ENCODE measurements at places on chromosomes 1 and 21.

DNA sequence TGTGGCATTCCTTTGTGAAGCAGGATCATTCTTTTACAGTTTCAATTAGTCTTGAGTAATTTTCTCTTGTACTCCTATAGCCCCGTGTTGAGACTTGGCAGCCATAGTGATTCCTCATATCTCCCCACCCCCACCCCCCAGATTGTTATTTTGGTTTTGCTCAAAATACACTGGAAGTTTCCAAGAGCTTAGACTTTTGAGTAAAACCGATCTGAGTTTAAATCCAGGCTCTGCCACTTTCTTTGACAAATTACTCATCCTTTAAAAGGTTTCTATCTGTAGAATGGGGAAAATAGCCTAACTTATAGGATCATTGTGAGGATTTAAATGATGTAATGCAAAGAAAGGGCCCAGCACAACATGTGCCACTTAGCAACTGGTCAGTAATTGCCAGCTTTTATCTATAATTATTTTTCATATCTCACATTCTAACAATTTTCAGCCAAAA lies 53.1 kb upstream of the RC3H1 start:
- DNase-seq: no peak

GRCh38 chr1:237500566-237500965 lies 390.2 kb downstream of the ZP4 start:
- DNase-seq: no peak

DNA sequence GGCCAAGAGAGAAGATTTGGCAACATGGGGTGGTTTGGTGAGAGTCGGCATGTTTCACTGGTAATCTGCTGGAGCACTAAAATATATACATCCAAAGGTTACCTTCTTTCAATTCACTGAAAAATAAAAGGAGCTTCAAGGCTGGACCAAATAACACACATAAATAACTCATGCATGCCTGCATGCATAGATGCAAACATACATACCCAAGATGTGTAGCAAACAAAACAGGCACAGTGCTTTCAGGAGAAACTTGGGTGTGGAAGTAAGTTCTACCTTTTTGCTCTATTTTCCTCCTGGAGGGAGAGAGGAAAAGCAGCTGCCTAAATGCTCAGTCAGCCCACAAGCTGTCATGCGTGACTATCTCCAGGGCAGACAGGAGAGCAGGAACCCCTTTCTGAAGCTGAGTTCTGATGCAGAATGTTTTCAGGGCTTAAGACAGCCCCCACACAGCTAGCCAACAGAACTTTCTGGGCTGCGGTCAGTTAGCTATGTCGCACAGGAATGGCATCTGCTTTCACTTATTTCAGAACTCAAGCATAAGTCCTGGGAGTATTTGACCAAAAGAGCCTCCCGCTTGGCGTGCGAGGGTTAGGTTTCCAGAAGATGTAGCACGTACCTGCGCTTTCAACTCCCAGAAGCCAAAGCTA lies 166.2 kb downstream of the TOMM20 start:
- no peak for DNase-seq

DNA sequence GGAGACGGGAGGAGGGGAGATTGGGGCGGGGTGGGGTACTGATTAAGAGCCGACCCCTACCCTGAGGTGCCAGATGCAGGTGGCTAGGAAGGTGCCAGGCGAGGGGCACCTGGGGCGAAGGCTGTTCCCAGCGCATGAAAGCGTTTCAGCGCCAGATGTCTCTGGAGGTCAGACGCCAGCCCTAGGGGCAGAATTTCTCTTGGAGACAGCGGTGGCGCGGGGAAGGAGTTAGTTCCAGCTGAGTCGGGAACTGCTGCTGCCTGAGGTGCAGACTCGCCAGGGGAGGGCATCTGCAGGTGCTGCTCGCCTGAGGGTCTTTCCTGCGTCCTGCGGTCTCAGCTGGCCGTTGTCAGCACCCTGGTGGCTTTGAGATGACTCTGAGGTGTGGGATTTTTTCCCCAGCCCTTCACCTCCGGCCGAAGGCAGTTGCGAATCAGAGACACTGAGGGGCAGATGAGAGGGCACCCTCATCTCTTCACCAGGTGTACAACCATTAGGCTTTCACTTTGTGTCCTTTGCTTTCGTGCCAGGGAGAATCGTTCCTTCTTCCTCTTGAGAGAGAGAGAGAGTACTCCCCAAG lies 539 bp downstream of the CGN start:
- no peak for DNase-seq

DNA sequence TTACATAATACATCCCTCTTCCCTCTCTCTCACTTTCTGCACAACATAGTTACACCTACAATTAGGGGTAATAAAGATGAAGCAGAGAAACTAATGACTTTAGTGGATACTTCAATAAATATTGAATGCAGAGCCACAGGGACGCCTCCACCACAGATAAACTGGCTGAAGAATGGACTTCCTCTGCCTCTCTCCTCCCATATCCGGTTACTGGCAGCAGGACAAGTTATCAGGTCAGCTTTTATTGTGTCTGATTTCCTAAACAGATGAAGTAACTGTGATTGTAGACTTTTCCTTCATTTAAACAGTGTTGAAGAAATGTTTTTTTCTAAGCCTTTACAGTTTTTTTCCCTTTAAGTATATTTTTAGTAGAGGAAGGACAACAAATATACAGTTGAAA lies 281.6 kb downstream of the TPR start:
- DNase-seq: no peak

DNA sequence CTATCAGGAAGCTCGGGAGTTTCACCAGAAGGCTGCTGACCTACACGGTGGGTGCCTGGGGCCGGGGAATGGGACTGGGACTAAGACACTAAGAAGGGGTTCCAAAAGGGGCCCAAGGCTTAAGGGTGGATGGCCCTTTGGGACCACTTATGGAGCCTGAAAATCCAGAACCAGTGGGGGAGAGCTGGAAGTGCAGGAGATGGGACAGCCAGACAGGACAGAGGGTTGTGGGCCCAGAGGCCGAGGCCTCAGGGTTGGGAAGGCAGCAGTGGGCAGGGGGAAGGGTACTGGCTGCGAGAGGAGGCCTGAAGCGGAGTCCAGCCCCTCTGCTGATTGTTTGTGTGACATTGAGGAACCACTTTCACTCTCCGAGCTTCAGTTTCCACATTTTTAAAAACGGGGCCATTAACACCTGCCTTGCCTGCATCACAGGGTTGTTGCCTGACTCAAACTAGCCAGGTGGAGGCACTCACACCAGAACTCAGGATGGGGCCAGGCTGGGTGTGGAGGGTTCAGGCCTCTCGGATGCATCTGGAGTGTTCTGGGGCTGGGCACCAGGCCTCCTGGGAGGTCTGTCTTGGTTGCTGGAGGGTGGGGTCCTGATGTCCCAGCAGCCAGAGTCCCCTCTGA lies 3.0 kb downstream of the TTC24 start:
- DNase-seq: no peak

DNA sequence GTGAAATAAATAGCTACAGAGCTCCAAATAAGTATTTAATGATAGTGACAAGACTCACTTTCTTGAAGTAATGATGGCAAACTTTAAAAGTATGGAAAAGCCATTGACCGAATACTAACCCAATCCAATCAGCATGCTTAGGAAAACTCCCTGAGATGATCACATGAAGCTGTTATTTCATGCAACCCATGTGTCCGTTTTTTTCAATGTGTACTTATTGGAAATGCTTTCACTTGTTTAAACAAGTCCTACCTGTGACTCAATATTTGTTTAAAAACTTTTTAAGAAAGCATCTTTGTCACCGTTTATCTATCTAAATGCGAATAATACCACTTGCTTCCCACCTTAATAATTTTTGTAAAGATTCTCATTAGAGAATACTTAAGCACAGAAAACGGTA lies 185.8 kb downstream of the NRIP1 start:
- no peak for DNase-seq

DNA sequence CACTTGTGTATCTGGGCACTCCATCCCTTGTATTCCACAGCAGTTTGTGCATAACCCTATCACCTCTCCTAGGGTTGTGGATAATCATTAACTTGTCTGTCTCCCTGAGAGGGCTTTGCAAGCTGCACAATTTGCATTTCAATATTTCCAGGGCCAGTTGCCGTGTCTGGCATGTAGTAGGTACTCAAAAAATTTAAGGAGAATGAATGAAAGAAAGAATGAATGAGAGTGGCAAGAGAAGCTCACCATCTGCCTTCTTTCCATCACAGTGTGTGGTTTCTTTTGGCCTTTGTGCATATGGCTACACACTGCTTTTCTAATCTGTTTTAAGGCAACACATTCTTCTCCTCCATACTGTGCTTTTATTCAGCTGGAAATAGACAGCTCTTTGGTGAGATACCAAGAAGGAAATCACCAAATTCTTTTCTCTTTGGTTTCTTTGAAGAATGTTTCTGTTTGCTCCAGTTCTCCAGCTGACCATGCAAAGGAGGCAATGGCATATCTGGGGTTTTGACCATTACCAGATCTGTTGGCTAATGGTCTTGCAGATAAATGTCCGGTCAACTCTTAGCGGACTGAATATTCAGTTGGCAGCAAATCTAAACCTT lies 49.4 kb downstream of the NGF start:
- DNase-seq: no peak

GRCh38 chr1:155007251-155007828 lies 4.7 kb downstream of the ZBTB7B start:
- DNase-seq: no peak

DNA sequence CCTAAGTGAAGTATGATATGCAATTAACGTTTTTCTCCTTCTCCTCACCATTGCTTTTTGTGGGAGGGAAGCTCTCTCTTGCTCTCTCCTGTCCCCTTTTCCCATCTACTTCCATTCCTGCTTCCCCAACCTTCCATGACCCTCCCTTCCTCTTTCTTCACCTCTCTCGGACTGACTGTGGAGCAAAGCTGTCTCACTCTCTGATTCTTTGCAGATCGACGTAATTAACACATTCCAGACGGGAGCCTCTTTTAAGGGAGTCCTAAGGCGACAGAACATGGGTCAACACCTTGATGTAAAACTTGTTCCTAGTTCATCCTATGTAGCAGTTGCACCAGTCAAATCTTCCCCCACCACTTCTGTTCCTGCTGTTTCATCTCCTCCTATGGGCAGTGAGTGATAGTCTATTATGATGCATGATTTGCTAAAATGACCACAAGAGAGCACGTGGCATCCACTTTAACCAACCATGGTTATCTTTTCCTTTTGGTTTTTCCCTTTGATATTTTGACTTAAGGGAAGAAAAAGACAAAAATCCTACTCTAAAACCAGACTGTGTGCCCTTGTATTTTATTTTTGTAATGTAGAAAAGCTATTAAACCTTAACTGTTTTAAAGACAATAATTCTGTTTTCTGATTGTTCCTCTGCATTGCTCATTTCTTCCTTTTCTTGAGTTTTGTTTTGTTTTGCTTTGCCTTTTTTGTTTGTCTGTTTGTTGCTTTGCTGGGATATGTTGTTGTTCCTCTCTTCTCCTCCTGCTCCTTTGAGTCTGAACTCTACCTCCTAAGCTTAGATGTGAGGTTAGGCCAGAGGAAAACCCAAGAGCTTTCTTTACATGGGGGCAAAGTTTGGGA lies 31.7 kb upstream of the LAX1 start:
- DNase-seq: no peak

- DNase-seq: peak; percentile 83
These were observed 62.7 kb downstream of the PLPP3 start for GRCh38 chr1:56516539-56517252.

DNA sequence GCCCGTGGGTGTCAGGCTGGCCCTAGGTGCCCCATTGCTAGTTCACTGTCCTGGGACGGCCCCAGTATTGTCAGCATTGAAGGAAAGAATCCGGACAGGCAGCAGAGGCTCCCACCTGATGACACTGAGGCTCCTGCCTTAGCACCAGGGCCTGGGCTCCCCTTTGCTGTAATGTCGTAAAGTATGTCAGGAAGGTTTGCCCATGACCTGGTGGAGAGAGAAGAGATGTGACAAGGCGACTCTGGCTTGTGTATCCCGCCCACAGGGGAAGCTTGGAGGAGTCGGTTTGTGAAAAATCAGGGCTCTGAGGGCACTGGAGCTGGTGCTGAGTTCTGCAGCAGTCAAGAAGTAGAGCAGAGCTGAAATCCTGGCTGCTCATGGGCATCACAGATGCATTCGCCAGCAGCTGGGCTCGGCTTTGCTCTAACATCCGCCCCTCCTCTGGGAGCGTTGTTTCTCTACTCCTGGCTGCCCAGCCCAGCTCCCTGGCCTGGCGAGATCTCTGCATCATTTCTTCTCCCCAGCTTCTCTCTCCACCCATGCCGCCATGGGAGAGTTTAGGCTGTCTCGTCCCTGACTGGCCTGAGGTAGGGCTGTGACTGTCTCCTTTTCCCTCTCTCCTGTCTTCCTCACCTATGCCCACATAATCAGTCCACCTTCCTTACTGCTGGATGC lies 74.1 kb downstream of the ADARB1 start:
- DNase-seq: no peak

DNA sequence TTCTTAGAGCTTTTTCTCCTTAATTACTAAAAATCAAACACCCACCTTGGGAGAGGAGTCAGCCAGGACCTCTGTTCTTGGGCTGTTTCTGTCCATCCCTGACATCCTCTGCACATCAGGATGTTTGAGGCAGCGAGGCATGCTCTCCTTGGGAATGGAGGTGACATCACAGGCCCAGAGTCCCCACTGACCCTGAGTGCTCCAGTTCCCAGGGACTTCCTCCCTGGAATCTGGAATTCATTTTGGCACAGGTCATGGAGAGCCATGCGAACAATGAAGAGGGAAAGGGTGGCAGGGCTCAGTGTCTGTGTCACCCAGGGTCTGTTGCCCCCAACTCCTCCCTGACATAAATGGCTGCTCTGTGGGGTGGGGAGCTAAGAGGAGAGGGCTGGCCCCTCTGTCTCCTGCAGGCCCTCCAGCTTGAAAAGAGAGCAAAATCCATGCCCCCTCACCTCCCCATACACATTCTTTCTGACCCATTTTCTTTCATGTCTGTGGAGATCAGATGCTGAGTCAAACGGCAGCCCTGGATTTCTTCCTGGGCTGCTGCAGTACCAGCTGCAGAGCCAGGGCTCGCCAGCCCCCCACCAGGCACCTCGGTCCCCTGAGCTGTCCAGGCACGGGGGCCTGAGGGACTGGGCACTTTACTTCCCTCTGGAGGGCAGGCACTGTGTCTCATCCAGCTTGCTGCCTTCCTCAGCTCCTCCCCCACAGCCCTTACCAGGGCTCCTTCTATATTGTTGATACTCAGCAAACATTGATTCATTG lies 102.0 kb downstream of the NMNAT2 start:
- DNase-seq: no peak

DNA sequence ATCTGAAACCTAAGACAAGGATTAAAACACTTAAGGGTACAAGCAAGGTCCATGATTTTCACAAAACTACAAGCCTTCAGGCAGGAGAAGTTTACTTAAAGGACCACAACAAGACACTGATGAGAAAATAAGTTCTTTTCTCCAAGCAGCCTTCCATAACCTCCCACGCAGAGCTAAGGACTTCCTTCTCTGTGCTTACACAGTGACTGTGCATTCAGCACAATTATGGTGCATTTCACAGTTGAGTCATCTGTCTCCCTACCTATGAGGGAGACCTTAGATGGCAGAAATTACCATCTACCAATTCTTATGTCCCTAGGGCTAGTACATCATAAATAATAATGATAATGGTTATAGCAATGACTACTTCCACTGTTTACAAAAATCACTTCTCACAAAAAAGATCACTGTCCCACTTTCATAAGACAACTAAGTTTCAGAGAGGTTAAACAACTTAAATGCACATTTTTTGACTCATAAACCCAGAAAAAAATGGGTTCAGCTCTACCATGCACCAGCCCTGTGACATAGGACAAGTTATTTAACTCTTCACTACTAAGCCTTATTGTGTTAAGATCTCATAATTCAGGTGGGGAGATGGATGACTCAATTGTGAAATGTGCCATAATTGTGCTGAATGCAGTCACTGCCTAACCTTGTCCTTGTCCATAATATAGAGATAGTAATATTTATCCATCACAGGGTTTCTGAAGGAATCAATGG lies 45.3 kb downstream of the TARBP1 start:
- DNase-seq: no peak

- no peak for DNase-seq
These were observed 8.1 kb downstream of the PAQR7 start for GRCh38 chr1:25867210-25867991.

GRCh38 chr21:45518742-45519141 lies 23.5 kb downstream of the SLC19A1 start:
- no peak for DNase-seq
